ENCODE measurements at places on chromosomes 3 and 15. TPM values are rescaled to one million over a fixed set of nuclear protein-coding genes. Genes with fewer than 3 reads are reported as not detected.

The PPARG gene
- total RNA-seq, result 1.2 TPM

The LTF gene
- 0.41 TPM for total RNA-seq

The ZNF80 gene
- total RNA-seq, result not detected

The NEO1 gene
- 156 TPM for total RNA-seq

The TRH gene
- total RNA-seq, result 4.1 TPM

The RABL3 gene
- total RNA-seq, result 12.6 TPM

The GXYLT2 gene
- total RNA-seq, result 2.4 TPM

All from frontal cortex (tissue), 4 donors.